Activated naive CD4-positive, alpha-beta T cell treated with anti-CD3 and anti-CD28 coated beads for 36 hours (primary cell): ENCODE measurements at places on chromosomes 3 and 15.

- H3K27ac ChIP-seq, result no peak overlapping the region
- H3K27me3 ChIP-seq, result no peaks in the 10 kb centered on the region
- DNase-seq, result no peak
- H3K4me1 ChIP-seq, result no peaks in the 10 kb centered on the region
- H3K36me3 ChIP-seq, result no peaks in the 10 kb centered on the region
These were observed 233.0 kb upstream of the KCNMB2 start for GRCh38 chr3:178302966-178303930.

- no peak overlapping the region for H3K27ac ChIP-seq
- peaks cover 8% of the 10 kb centered on the region for H3K27me3 ChIP-seq
- DNase-seq, result no peak
- peaks cover 4% of the 10 kb centered on the region for H3K4me1 ChIP-seq
These were observed 4.3 kb upstream of the UBE2E2 start for GRCh38 chr3:23198801-23199200.

- H3K27me3 ChIP-seq, result no peaks in the 10 kb centered on the region
- H3K4me1 ChIP-seq, result no peaks in the 10 kb centered on the region
- DNase-seq, result no peak
- H3K36me3 ChIP-seq, result no peaks in the 10 kb centered on the region
- no peak overlapping the region for H3K27ac ChIP-seq
These were observed 426.7 kb downstream of the ROBO2 start for GRCh38 chr3:77466562-77467115.

- H3K4me3 ChIP-seq, result no peak overlapping the region
- H3K27ac ChIP-seq, result no peak overlapping the region
These were observed 827.1 kb downstream of the PLOD2 start for GRCh38 chr3:145333931-145334330.

- no peaks in the 10 kb centered on the region for H3K27me3 ChIP-seq
- no peak overlapping the region for H3K27ac ChIP-seq
- peaks cover 6% of the 10 kb centered on the region for H3K36me3 ChIP-seq
- no peak for DNase-seq
- no peak overlapping the region for H3K4me3 ChIP-seq
These were observed 36.6 kb upstream of the RHO start for GRCh38 chr3:129491794-129492193.

DNA sequence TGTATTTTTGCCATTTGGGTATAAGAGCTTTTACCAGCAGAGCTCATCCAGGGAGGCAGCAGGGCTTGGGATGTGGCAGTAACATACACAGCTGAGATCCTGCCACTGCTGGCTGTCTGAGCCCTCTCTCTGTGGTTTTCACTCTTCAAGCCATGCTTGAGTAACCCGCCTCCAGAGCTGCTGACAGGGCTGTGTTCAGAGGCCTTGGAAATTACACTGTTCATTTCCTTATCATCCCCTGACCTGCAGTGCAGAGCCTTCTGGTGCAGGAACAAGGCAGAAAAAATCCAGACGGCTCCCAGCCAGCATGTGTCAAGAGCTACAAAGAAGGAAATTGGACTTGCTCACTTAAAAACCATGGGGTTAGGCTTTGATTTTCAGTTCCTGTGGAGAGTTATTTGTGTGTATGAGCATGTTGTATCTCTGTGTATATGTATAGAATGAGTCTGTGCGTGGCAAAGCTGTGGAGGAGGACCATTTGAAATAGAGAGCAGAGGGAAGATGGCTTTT is 47.0 kb downstream of the ZNF609 start:
- peaks cover 8% of the 10 kb centered on the region for H3K36me3 ChIP-seq
- H3K27ac ChIP-seq, result peak overlapping the region; percentile 59

- H3K27ac ChIP-seq, result no peak overlapping the region
- H3K36me3 ChIP-seq, result no peaks in the 10 kb centered on the region
- H3K4me3 ChIP-seq, result no peak overlapping the region
- DNase-seq, result no peak
These were observed 153.2 kb upstream of the FRMD4B start for GRCh38 chr3:69539134-69539533.

DNA sequence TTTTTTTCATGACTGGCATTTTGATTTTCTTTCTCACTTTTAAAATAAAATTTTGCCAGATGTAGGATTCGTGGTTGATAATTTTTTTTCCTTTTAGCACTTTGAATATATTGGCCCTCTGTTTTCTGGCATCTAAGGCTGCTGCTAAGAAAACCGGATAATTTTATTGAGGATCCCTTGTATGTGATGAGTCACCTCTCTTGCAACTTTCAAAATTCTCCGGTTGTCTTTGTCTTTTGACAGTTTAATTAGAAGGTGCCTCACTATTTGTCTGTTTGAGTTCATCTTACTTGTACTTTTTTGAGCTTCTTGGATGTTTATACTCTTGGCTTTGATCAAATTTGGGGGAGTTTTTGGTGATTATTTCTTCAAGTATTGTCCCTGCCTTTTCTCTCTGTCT is 349.7 kb downstream of the LPP start:
- peaks cover 19% of the 10 kb centered on the region for H3K36me3 ChIP-seq
- DNase-seq, result no peak
- no peak overlapping the region for H3K27ac ChIP-seq
- no peak overlapping the region for H3K4me3 ChIP-seq

DNA sequence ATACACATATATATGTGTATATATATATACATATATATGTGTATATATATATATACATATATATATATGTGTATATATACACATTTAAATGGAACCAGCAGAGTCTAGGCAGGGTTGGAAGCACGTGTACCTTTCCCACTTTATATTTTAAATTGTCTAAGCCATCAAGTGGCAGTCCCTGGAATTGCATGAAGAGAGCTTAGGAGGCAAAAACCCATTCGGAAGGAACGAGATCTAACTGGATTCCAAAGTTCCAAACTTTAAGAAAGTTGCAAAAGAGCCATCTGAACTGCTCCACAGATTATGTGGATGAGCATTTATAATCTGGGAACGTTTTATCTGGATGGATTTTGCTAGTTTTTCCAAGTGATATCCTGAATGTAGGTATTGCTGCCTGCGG is 186.5 kb downstream of the FOXP1 start:
- H3K4me1 ChIP-seq, result peaks cover 81% of the 10 kb centered on the region
- H3K36me3 ChIP-seq, result peaks cover 3% of the 10 kb centered on the region
- no peaks in the 10 kb centered on the region for H3K27me3 ChIP-seq
- H3K4me3 ChIP-seq, result peak overlapping the region; percentile 5
- no peak overlapping the region for H3K27ac ChIP-seq

DNA sequence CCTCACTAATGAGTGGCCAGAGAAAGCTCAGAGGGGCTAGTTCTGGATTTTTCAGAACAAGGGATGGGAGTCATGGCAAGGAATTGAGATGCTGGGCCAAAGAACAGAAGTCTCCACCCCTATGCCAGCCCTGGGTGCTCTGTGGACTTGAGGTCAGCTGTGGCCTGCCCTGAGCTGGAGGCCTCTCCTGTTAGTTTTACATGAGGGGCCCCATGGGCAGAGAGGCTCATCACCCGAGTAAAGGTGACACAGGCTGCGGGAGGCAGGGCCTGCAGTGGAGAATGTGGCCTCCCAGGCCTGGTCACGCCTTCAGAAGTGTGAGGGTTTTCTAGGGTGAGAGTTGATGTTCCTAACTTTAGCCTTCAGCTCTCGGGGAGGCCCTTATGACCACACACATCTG is 44.9 kb downstream of the ABHD5 start:
- H3K4me3 ChIP-seq, result no peak overlapping the region
- no peak overlapping the region for H3K27ac ChIP-seq
- no peak for DNase-seq
- no peaks in the 10 kb centered on the region for H3K27me3 ChIP-seq

DNA sequence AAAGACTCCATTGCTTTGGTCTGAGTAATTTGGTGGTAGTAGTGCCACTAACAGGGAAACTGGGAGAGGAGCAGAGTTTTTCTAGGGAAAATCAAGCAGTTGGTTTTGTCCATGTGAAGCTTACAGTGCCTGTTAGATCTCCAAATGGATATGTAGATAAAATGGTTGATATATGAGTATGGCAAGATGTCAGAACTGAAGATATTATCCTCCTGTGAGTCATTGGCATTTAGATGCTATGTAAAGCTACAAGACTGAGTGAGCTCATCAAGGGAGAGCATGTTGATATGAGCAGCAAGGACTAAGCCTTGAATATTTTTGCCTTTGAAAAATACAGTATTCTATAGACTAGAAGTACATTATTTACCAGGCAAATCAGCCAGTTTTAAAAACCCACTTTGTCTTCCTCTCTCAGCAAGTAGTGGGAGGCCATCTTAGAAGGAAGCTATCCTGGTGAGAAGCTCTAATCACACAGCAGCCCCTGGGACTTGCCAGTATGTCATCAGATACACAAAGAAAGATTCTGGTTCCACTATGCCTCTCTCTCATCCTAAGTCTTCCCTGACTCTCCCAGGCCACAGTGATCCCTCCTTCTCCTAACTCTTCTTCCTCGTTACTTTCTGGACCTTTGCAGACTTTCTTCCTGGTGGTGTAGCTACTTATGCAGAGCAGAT is 77.4 kb upstream of the ANKRD28 start:
- no peaks in the 10 kb centered on the region for H3K27me3 ChIP-seq
- no peak for DNase-seq
- H3K36me3 ChIP-seq, result peaks cover 2% of the 10 kb centered on the region
- H3K27ac ChIP-seq, result no peak overlapping the region
- no peak overlapping the region for H3K4me3 ChIP-seq

DNA sequence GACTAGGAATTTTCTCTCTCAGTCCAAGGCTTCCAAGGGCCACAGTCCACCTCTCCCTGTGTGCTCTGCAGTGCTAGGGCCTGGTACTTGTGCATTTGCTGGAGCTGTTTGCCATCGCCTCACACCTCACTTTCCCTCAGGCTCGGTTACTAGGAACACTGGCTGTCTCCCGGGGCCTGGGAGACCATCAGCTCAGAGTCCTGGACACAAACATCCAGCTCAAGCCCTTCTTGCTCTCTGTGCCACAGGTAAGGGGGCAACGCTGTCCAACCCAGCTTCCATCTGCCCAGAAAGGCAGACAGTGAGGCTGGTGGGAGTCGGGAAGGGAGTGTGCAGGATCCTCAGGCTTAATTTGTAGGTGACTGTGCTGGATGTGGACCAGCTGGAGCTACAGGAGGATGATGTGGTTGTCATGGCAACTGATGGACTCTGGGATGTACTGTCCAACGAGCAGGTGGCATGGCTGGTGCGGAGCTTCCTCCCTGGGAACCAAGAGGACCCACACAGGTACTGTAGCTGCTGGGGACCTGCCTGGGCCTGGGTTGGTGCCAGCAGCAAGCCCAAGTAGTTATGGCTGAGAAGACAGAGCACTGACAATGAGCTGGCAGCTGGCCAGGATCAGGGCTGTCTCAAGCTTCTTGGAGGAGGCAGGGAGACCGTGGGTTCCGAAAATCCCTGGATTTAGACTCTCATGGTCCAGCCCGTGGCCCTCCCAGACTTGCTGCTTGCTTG is 3.4 kb downstream of the PPM1M start:
- H3K36me3 ChIP-seq, result peaks cover 73% of the 10 kb centered on the region
- H3K4me1 ChIP-seq, result peaks cover 78% of the 10 kb centered on the region
- peak; percentile 49 for DNase-seq
- H3K27ac ChIP-seq, result peak overlapping the region; percentile 99
- no peak overlapping the region for H3K4me3 ChIP-seq
- no peaks in the 10 kb centered on the region for H3K27me3 ChIP-seq

- no peaks in the 10 kb centered on the region for H3K36me3 ChIP-seq
- no peak overlapping the region for H3K4me3 ChIP-seq
- H3K4me1 ChIP-seq, result no peaks in the 10 kb centered on the region
- H3K27me3 ChIP-seq, result no peaks in the 10 kb centered on the region
- no peak overlapping the region for H3K27ac ChIP-seq
These were observed 7.4 kb downstream of the SEMA3G start for GRCh38 chr3:52437326-52438103.

DNA sequence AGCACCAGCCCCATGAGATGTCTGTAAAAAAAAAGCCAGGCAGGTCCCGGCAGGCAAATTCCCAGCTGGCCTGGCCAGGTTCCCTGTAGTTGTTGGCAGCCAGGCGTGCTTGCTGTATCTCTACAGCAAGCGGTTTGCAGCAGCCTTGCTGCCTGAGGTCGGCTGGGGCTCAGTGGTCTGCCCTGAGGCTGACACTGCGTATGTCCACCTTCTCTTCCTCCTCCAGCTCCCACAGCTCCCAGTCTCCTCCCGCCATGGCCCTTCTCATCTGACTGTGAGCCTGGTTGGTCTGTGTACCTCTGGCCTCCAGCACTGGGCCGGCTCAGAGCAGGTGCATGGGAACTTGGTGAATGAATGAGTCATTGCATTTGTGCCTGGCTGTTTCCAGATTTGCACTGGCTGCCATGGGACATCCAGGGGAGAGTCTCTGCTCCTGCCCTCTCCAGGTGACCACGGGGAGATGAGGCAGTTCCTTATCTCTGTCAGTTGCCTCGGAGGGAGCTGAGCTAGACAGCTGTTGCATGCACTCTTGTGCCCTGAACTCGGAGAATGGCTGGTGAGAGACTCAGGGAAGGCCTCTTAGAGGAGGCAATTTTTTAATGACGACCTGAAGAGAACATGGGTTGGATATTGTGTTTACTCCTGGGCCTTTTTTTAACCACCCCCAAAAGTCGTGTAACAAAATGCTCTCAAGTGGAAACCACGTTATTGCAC is 43.0 kb downstream of the SPSB4 start:
- DNase-seq, result no peak
- H3K4me1 ChIP-seq, result no peaks in the 10 kb centered on the region
- H3K4me3 ChIP-seq, result no peak overlapping the region
- H3K27me3 ChIP-seq, result no peaks in the 10 kb centered on the region
- H3K36me3 ChIP-seq, result no peaks in the 10 kb centered on the region

GRCh38 chr3:99846477-99847160 is 29.0 kb downstream of the CMSS1 start:
- H3K27me3 ChIP-seq, result no peaks in the 10 kb centered on the region
- no peak overlapping the region for H3K4me3 ChIP-seq
- no peaks in the 10 kb centered on the region for H3K36me3 ChIP-seq
- H3K4me1 ChIP-seq, result peaks cover 12% of the 10 kb centered on the region

DNA sequence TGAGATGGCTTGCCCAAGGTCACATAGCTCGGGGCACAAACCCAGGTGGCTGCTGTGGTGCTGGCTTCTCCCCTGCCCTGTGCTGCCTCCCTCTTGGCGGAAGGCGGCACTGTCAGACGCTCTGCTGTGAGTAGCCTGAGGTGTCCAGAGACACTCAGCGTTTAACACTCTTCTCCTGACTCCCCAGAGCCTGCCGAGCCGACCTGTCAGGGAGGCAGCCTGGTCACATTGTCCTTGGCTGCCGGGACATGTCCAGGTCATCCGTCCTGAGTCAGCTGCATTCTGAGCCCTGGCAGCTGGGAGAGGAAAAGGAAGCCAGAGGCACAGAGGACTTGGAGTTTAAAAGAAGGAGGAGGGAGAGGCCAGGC is 4.7 kb downstream of the LMAN1L start:
- H3K27ac ChIP-seq, result no peak overlapping the region
- no peaks in the 10 kb centered on the region for H3K36me3 ChIP-seq
- DNase-seq, result no peak
- H3K4me3 ChIP-seq, result no peak overlapping the region
- H3K27me3 ChIP-seq, result no peaks in the 10 kb centered on the region
- peaks cover 5% of the 10 kb centered on the region for H3K4me1 ChIP-seq

DNA sequence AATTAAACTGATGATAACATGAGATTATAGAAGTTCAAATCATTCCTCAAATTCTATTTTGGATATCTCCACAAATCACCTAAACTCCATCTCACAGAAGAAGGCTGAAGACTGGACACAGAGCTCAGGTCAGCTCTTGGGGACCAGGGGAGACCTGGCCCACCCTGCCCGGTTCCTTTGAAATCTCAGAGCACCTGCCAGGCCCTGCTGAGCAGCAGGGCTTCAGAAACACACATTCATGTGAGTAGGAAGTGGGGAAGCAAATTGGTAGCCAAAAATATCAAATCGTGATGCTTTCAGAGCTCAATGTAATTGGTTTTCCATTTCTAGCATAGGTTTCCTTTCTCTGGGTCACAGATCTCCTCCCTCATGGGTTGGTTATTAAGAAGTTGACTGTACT is 76.2 kb downstream of the OCA2 start:
- H3K4me1 ChIP-seq, result no peaks in the 10 kb centered on the region
- H3K4me3 ChIP-seq, result no peak overlapping the region
- no peak for DNase-seq
- no peak overlapping the region for H3K27ac ChIP-seq
- H3K27me3 ChIP-seq, result peaks cover 10% of the 10 kb centered on the region
